Left kidney (tissue), 8 donors: ENCODE measurements at places on chromosomes 3 and 15. TPM values are rescaled to one million over a fixed set of nuclear protein-coding genes. Genes with fewer than 3 reads are reported as not detected.

DNA sequence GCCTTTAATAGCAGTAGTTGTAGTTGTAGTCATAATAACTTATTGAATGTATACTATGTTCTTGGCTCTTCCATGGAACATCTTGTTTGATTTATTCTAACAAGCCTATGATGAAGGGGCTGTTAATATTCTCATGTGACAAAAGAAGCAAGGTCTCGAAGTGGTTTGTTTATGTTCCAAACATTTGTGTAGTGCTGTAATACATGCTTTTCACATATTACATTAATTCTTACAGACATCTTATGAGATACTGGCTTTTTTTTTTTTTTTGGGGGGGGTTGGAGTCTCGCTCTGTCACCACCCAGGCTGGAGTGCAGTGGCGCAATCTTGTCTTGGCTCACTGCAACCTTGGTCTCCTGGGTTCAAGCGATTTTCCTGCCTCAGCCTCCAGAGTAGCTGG, 252.3 kb downstream of the PTPRG start:
- no peak for DNase-seq

The CAPN7 gene
- polyA plus RNA-seq = 59.9 TPM

- DNase-seq = no peak
Observed at GRCh38 chr3:13879946-13880810, at the start of gene WNT7A. Gene WNT7A (minus strand): TSS chr3:13880071. CDS start chr3:13879816, 255 bp downstream.

The STAB1 gene
- 37.6 TPM for polyA plus RNA-seq

DNA sequence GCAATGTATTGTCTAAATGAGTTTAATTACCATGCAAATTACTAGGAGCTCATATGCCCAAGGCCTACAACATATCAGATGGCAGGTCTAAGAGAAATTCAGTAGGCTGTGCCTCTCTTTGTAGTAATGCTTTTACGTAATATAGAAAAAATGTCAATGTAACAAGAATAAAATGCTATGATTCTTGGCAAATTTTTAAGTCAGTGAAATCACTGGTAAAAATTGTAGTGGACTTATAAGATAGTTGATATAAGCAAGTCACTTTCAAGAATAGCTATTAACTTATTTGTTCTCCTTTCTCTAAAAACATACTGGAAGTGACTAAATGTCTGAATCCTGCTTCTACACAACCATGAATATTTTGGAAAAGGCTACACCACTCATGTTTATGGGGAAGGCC, 707.8 kb downstream of the TUSC7 start:
- no peak for DNase-seq

DNA sequence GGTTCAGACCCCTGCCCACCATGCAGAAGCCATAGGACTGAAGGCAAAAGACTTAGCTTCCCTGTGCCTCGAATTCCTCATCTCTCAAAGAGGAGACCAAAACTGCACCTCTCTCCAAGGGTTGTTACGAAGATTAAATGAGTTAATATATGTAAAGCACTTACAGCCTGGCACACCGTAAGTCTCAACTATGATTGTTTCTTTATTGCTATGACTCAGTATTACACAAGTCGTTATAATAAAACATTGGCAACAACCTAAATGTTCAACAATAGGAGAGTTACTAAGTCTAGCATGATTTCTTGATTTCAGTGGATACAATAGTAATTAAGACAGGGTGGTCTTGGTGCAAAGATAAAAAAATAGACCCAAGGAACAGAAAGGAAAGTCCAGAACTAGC, 19.6 kb upstream of the FGD5 start:
- no peak for DNase-seq

DNA sequence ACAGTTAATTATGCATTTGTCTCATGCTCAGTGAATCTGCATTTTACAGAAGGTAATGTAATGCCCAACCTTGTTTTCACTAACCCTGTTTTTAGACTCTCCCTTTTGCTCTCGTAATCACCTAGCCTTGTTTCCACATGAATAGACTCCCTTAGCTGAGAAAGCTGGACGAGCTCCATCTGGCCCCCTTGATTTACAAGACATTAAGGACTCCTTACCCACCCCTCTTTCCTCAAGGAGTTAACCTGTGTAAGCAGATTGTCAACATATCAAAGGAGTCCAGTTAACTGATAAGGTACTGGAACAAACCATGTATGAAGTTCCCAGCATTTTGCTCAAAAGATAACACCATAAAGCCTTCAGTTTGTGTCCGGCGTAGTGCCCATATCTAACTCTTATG, 99.6 kb downstream of the VPS8 start:
- peak; percentile 65 for DNase-seq

The GHSR gene
- not detected for polyA plus RNA-seq
